ENCODE measurements at places on chromosomes 6 and 20. TPM values are rescaled to one million over a fixed set of nuclear protein-coding genes. Genes with fewer than 3 reads are reported as not detected.

Gene TBXT
- not detected for total RNA-seq

Gene MED23
- 27.2 TPM for total RNA-seq

Gene CPNE5
- total RNA-seq, result 0.47 TPM

Gene SALL4
- total RNA-seq, result 0.11 TPM

Gene CDS2
- total RNA-seq, result 20.3 TPM

Gene RREB1
- total RNA-seq, result 64.2 TPM

Gene C20orf141
- total RNA-seq, result not detected

Gene OPRM1
- not detected for total RNA-seq

Gene BICRAL
- total RNA-seq, result 10.2 TPM

Gene SLC2A10
- total RNA-seq, result 0.58 TPM

Gene CST4
- not detected for total RNA-seq

Gene DUSP15
- not detected for total RNA-seq

Gene LRRC73
- total RNA-seq, result 0.34 TPM

Gene KCNK15
- 0.38 TPM for total RNA-seq

Gene CFAP61
- total RNA-seq, result not detected

Gene OARD1
- total RNA-seq, result 47.1 TPM
